ENCODE measurements at places on chromosomes 4 and X.

DNA sequence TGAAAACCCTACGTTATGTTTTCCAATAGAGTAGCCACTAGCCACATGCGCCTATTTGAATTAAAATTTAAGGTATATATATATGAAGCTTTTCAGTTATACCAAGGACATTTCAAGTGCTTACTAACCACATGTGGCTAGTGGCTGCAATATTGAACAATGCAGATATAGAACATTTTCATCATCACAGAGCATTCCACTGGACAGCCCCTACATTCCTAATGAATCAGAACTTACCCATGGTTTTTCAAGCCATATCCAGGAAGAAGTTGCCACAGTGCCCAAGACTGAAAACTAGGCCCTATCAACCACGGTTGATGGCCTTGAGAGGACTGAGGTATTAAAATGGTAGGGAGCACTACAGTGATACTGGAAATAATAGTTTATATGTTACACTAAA, 29.7 kb downstream of the NEK1 start:
- no peak for DNase-seq

DNA sequence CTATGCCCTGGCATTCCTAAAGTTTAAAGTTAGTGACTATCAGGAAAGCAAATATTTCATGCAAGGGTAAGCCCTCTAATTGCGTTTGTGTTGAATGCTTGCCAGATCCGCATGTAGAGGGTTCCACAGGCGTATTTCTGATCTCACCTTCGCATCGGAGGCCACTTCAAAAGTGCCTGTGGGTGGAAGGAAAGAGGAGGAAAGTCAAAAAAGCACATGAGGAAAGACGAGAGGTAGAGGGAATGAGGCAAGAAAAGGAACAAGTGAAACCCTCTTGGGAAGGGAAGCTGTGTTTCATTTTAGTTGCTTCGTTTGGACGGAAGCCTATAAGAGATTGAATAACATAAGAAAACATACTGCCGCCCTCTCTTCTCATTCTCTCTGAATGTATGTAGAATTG, 628.8 kb downstream of the SPRY1 start:
- no peak for DNase-seq

DNA sequence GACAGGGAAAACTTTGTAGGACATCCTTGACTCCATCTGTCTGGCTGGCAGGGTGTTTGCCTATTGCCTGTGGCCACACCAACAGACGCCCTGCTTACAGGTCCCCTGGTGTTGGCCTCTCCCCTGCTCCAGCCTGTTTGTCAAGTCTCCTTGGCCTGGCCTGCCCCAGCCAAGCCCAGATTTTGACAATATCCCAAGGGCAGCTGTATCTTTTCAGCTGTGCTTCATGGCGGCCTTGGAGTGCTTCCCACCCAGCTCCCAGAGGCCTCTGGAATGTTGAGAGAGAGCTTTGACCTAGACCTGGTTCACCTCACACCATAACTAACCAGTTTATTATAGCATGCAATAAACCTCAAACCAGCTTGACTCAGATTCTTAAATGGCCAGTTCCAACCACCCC, 204.0 kb upstream of the NHS start:
- DNase-seq: no peak

DNA sequence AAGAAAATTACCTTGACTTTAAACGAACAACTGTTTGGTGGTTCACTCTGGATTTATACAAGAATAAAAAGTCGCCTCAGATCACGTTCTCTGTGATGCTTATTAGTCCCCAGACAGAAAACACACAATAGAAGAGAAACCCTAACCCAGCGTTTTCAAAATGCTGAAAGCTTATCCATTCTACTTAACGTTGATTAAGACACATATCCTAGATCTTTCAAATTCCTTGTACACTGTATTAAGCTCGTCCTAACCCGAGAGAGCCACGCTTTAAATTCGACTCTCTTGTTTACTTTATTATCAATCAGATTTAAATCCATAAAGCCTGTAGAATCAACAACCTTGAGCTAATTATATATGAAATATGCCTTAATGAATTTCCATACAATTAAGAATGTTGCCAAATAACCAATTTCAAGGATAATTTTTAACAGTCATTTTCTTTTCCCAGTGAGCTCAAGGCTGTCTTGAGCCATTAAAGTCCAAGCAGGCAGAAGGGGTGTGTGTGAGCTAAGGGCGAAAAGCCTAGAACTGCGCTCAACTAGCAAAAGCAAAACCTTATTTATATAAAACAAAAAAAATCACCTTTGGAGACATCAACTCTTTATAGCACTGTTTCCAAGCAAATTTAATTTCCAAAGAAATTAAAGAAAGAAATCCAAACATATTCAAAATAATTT, 981 bp upstream of the PITX2 start:
- DNase-seq: no peak

- no peak for DNase-seq
Measured at GRCh38 chr4:151558496-151559113, 149.6 kb downstream of the FHIP1A start.

- no peak for DNase-seq
Measured at GRCh38 chr4:122674371-122674770, 53.5 kb upstream of the IL21 start.

DNA sequence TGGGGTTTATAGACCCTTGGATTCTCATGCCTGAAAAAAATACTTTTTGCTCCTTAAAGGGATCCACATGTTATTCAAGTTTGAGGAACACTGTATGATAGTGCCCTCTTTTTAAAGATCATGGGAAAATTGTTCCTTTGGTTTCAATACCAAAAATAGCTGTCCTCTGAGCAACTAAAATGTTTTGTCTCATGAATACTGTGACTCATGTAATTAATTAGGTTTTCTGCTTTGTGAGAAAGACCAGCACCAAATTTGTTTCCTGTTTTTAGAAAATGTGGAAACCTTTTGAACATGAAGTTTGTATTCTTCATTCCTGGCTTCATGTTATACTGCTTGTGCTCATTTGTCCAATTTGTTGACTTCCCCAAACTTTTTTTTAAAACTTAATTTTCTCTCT, 127.6 kb upstream of the SH3RF1 start:
- peak; percentile 26 for DNase-seq

DNA sequence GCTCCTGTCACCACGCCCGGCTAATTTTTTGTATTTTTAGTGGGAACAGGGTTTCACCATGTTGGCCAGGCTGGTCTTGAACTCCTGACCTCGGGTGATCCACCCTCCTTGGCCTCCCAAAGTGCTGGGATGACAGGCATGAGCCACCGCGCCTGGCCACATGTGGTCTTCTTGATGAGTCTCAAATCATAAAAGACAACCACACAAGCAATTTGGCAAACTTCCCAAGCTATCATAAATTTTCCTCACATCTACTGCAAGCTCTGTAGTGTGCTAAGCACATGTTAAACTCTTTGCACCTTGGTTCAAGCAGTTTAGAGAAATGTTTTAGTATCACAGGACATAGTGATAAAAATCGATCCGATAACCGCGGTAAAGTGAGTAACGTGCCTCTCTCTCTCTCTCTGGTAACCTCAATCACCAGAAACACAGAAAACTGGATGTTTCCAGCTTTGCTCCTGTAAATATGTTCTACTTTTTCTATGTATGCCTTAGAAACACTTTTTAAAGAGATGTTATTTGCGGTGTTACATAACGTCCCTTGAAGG, 256.8 kb downstream of the DHRSX start:
- DNase-seq: peak; percentile 63

DNA sequence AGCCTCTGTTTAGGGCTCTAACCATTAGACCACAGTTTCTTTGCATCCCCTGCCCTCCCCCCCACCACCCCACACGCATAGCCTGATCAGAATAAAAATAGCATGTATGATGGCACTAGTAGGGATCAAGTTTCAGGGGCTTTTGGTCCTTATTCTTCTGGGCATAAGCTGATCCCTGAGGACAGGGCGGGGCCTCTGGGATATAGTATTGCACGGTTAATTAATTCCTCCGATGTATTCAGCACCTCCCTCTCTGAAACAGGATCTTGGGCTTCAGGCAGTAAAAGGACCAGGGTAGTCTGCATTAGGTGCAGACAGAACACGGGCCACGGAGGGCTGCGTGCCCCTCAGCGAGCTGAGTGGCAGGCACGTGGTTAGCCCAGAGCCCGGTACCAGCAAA, 57.1 kb downstream of the ELF4 start:
- no peak for DNase-seq

- DNase-seq: no peak
Measured at GRCh38 chr4:101824500-101824899, 34.0 kb downstream of the BANK1 start.

DNA sequence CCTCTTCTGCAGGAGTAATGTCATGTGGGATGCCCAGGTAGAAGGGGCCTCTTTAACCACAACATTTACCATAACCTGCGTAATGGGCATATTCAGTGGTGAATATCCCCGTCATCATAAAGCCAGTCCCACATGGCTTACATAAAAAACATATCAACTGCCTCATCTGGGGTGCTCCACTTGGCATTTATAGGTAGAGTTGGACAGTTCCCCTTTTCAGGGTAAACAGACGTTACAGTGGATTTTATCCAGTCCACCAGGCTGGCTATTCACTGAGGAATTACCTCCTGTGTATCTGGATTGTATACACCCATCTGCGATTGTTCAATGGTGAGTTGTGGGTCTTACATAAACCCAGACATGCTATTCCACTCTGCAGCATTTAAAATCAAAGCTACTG, 70.7 kb upstream of the ANKRD17 start:
- no peak for DNase-seq

- DNase-seq: peak; percentile 92
Measured at GRCh38 chr4:146488495-146489174, 33.1 kb downstream of the SLC10A7 start.

DNA sequence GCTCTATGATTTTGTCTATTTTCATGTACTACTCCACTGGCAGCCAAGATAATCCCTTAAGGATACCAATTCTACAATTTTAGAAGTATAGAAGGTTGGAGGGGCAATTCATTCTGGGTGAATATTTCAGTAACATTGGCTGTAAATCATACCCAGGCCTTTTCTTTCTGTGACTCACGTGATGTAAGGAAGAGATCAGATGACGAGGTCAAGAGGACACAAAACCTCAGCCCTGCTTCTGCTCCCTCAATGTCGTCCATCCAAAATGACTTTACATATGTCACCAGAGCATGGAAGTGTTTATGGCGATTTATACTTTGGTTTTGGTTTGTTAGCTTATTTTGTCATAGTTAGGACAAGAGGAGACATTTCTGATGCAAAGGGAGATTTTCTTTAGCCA, 70.7 kb upstream of the SLC4A4 start:
- no peak for DNase-seq

DNA sequence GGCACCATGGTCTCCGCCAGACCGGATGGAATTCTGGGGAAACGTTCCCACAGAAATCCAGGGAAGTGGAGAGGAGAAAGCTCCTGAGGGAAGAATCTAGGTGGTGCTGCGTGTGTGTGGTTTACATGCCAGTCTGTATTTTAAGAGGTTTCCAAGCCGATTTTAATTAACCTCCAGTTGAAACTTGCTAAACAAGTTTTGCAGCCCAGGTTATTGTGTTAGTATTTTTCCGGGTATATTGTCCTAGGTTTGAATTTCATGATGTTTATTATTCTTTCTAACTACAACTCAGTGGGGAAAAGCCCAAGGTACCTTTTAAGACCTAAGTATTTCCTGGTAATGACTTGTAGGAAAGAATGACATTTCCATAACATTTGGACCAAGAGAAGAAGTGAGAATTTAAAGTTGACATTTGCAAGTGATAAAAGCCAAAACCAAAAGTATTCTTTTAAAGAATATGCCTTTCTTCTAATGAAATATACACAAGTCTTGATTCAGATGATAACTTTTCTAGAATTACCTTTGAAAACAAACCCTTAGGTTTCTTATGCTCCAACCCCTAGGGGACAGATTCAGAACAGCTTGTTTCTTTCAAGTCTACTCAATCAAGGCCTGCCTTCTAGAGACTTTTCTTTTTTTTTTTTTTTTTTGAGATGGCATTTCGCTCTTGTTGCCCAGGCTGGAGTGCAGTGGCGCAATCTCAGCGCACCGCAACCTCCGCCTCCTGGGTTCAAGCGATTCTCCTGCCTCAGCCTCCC, 14.6 kb downstream of the SAT1 start:
- DNase-seq: no peak

- no peak for DNase-seq
Measured at GRCh38 chrX:102745857-102746584, 25.5 kb downstream of the GPRASP3 start.

GRCh38 chrX:126485409-126485808, 67.2 kb downstream of the DCAF12L1 start:
- DNase-seq: no peak

- DNase-seq: no peak
Measured at GRCh38 chrX:109939498-109939897, 63.4 kb upstream of the TMEM164 start.

DNA sequence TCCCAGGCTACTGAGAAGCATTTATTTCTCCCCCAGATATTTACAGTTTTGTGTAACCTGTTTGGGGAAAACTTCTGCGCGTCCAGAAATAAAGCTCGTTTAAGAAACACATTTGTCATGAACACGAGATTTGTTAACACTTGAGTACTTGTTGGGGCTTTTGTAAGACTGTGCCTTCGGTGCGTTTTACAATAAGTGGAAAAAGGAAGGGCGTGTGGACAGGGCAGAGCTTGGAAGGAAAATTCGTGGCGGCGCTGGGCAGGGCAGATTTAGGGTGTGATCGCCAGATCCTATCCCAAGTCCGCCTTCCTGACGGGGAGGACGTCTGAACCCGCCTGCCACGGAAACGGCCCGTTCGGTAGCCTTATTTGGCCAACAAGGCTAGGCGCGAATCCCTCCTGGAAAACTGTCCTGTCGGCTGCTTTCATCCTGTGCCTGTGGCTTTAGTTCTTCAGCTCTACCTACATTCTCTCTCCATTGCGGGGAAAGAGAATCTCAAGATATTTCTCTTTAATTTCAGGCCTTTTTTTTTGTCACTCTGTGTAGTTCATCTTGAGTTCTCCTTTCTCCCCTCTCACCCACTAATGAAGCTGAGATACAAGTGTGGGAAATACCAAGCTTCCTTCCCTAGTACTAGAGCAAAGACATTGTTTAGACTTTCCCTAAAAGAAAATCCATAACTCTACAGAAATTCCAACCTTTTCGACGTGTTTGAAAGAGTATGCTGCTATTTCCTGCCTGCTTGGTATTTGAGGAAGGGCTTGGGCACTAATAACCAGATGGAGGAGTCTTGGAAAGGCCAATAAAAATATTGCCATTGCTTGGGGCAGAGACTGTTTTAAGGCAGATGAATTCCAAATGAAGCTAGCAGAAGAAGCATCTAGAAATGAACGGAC, 982 bp downstream of the PDLIM5 start:
- no peak for DNase-seq

GRCh38 chr4:80710748-80711451, 319.6 kb upstream of the BMP3 start:
- no peak for DNase-seq
